ENCODE measurements at places on chromosomes 2 and 18.

GRCh38 chr2:30472326-30472725 lies 25.3 kb downstream of the LCLAT1 start:
- DNase-seq = no peak

- DNase-seq = no peak
Observed at GRCh38 chr18:70709144-70709543, 420.3 kb downstream of the SOCS6 start.

DNA sequence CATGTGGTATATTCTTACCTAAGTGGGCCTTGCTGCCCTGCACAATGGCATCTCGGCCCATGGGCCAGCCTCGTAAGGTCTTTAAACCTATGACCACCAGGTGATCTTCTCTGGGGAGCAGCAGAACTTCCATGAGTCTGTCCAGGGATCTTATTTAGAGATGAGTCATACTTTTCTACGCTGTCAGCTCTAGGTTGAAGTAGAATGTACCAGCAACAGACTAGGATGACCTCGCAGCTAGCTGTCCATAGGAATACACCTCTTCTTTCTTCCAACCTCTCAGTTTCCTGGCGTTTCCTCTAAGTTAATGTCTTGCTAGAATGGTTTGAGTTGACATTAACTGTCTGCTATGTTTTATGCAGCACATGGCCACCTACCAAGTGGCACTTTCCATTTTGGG lies 15.6 kb upstream of the CXCR4 start:
- no peak for DNase-seq

GRCh38 chr2:153967248-153967973 lies 95.7 kb downstream of the GALNT13 start:
- DNase-seq = no peak

DNA sequence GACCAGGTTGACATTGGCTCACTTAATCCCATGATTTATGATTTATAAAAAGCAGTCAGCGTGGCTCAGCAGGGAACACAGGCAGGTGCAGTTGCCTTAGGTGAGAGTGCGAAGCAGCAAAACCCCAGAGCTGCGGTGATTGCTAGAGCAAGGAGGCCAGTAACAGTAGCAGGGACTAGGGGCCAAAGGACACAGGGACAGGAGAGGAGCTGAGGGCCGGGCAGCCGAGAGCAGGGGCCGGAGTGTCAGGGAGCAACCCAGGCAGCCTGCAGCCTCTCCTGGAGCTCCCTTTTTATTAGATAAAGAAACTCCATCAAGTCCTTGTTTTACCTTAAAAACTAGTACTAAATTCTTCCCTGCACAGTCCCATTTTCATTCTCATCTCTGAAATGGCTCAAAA lies 4.3 kb downstream of the MC2R start:
- DNase-seq = no peak

DNA sequence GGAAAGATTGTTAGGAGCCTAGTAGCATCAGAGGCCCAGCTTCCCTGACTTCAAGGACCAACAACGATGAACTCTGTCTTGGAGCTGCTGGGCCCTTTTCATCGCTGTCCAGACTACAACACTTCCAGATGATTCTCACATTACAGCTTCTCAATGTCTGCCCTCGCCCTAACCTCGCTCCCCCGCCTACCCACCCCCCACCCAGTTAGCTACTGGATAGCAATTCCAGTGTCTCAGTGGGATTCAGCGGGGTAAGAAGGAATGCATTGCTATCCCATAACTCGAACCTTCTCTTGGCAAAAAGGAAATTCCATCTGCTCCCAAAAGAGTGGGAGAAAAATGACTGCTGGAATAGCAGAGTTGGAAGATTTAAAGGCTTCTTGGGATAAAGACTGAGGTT lies 65.0 kb downstream of the RPL37A start:
- DNase-seq = no peak

GRCh38 chr2:150911766-150912280 lies 349.8 kb downstream of the RBM43 start:
- peak; percentile 30 for DNase-seq

DNA sequence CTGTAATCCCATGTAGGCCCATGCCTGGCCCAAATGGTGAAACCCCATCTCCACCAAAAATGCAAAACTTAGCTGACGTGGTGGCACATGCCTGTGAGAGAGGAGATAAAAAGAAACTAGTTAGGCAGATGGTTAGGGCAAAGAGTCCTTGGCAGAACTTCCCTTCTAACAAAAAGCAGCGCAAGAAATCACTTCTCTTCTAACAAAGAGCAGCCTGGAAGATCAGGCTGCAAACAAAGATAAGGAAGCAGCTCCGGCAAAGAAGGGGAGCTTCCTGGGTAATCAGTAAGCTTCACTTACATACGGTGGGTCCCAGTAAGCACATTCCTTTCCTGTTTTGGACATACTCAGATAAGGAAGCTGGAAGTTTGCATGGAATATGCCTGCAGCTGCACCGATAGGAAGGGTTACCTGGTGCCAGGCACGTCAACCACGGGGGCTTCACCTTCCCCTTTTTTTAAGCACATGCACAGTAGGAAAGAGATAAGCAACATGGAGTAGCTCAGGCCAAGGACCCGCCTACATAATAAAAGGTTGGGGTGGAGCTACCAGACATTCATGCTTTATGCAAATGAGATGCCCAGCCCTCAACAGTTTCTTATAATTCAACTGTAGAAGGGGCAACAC lies 61.0 kb upstream of the SLC25A52 start:
- DNase-seq = no peak

- DNase-seq = no peak
Observed at GRCh38 chr2:201228912-201229290, 31.4 kb upstream of the CASP8 start.

DNA sequence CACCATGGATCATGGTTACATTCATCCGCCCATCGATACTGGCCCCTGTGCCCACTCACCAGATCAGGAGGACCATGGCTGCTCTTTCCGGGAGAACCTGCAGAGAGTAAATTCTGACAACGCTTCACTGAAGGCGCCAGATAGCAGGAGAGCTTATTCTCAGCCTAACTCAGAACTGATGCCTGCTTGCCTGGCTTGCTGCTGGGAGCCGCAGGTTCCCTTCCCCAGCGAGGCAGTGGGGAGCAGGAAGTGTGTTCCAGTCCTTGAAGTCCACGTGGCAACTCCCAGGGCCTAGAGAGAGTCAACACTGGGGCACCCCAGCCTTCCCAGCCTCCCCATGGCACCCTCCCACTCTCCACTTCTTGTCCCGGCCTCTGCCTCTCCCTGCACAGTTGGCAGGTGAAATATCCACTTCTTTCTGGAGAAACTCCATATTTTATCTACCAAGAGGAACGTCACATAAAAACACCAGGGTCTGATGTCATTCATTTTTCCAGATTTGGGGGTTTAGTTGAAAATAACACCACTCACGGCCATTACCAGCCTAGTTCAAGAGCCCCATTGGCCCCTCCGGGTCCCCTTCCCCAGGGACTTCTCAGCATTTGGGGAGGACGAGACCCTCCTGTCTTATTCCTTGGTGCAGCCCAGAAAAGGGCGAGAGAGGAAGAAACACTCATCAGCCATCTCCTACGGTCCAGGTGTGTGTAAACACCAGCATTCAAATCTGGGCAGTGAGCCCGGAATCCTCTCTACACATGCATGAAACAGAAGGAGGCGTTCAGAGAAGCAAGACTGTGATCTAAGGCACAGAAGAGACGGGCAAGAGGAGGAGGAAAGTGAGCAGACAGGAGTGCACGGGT lies 3.5 kb upstream of the TUBB6 start:
- DNase-seq = no peak

- no peak for DNase-seq
Observed at GRCh38 chr18:58005011-58005410, 39.0 kb upstream of the NEDD4L start.

GRCh38 chr18:2932247-2933181 lies 80.4 kb downstream of the LPIN2 start:
- DNase-seq = no peak

- no peak for DNase-seq
Observed at GRCh38 chr2:137981112-137981656, 16.9 kb downstream of the HNMT start.

DNA sequence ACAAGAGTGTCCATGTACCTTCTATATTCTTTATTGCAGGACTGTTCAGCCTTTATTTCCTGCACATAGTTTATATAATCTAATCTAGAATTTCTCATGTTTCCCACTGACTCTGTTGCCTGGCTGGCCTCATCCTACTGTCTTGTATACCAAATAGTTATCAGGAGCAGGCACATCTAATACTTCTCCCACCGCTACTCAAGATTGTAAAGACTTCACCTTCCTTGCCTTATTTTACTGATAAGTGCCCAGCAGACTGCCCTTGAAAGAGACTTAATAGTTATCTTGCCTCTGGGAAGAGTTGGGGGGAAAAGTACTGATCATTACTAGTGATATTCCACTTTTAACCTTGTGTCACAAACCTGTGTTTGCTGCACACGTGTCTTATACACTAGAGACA lies 26.1 kb upstream of the AAK1 start:
- DNase-seq = no peak

- DNase-seq = no peak
Observed at GRCh38 chr2:195022508-195022830, 634.6 kb upstream of the SLC39A10 start.

GRCh38 chr2:232117413-232117812 lies 155.9 kb downstream of the DIS3L2 start:
- DNase-seq = no peak

GRCh38 chr18:62618735-62619134 lies 95.9 kb downstream of the ZCCHC2 start:
- no peak for DNase-seq

GRCh38 chr2:110167326-110168000 lies 37.4 kb downstream of the NPHP1 start:
- no peak for DNase-seq

GRCh38 chr2:27072920-27073319 lies 1.5 kb upstream of the OST4 start:
- no peak for DNase-seq

DNA sequence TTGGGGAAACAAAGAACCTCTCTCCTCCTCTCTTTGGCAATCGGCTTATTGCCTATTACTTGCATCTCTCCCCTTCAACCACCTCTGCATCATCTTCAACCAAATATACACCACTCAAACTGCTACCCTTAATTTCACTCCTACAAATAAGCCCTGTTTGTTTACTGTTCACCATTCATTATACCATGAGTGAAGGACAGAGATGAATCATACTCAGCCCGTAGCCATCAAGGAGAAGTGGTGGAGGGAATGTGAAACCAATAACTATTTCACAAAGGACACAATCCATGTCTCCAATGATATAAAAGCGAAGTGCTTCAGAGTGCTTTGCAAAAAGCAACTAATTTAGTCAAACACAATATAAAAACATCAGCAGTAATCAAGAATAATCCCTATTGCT lies 76.8 kb downstream of the CACNB4 start:
- DNase-seq = no peak

DNA sequence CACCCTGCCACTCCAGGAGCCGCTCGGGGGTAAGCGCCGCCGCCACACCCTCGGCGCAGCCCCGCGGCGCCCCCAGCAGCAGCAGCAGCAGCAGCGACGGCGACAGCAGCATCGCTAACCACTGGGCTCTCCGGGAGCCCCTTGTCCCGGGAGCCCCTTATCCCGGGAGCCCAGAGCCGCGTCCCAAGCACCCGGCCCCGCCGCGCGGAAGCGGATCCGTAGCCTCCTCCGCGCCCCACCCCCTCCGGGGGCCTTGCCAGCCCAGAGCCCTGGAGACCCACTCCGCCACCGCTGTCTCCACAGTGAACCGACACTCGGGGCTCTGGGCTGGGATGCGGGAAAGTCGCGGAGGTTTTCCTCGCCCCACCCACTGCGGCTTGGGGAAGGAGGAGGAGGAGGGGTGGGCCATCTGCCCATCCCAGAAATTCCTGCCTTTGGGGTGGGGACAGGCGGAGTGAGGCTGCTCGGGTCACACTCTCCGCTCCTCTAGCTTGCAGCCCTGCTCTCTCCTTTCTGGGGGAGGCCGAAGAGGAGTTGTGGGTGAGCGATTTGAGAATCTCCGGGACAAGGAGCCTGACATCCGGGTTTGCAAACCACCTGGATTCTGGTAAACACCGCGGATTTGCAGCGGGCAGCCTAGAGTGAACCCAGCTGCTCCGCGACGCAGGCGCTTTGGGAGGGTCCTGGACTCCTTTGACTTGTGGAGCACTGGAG lies at the start of gene PLA2R1:
PLA2R1 (minus strand) TSS at position 324 of the 714 bp plus-strand sequence; CDS start at position 112, 212 bp downstream.
- DNase-seq = no peak

DNA sequence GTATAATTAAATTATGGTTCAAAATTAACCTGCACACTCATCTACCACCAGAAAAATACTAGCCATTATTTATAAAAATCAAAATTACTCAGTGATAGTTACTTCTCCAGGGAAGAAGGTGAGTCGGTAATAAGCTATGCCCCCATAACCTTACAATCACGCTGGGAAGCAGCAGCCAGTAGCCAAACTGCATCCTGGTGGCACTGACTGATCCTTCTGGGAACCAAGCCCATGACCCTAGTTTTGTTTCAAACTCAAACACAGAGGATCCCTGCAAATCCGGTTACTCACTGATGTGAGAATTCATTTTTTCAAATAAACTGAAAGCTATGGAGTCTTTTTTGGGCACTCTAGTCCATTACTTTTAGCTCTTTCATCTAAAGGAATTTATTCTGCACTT lies 88.2 kb upstream of the VWC2L start:
- DNase-seq = no peak

- DNase-seq = no peak
Observed at GRCh38 chr2:139122711-139123158, 342.5 kb upstream of the NXPH2 start.

DNA sequence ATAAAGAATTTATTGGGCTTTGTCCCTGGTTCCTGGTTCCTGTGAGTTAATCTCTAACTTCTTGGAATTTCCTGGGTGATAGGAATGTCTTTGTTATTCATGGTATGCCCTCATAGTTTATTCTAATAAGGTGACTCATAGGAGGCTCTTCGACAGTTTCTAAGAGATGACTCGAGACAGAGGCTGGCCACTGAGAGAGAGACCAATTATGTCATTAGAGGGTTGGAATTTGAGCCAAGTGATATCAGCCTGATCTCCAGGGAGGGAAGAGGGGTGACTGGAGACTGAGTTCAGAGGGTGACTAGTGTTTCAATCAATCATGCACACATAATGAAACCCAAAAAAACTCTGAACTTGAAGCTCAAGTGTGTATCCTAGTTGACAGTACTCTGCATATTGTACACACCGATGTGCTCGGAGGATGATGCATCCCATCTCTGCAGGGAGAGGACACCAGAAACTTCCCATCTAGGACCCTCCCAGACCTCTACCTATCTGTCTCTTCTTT lies 185.7 kb downstream of the MTCL1 start:
- DNase-seq = no peak

- DNase-seq = no peak
Observed at GRCh38 chr2:63539416-63540162, 48.7 kb downstream of the WDPCP start.

- DNase-seq = no peak
Observed at GRCh38 chr2:143730953-143731260, 601.7 kb downstream of the ARHGAP15 start.

GRCh38 chr2:200534572-200534971 lies 8.6 kb downstream of the SGO2 start:
- no peak for DNase-seq
